ENCODE measurements at places on chromosomes 6 and 20. TPM values are rescaled to one million over a fixed set of nuclear protein-coding genes. Genes with fewer than 3 reads are reported as not detected.

The HLA-DRB5 gene
- total RNA-seq, result 118 TPM

The WFDC2 gene
- not detected for total RNA-seq

The MYLIP gene
- 19.7 TPM for total RNA-seq

The ID4 gene
- 203 TPM for total RNA-seq

DNA sequence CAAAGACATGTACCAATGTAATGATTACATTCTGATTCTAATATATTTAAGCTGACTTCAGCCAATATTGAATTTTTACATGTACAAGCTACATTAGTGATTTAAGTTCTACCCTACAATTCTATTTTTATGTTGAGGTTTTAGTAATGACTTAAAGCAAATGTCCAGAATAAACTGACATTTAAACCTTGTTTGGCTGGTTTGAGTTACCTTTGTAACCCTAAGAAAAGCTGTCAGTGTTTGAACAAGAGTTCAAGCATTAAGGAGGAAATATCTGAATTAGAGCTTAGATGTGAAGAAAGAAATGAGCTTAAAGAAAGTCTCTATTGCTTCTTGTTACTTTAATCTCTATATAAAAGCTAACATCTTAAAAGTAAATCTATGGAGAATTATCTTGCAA is 710.6 kb upstream of the EPHA7 start:
- no peak for DNase-seq

- DNase-seq, result peak; percentile 77
Measured at GRCh38 chr20:56437196-56437960, 25.3 kb downstream of the CASS4 start.

DNA sequence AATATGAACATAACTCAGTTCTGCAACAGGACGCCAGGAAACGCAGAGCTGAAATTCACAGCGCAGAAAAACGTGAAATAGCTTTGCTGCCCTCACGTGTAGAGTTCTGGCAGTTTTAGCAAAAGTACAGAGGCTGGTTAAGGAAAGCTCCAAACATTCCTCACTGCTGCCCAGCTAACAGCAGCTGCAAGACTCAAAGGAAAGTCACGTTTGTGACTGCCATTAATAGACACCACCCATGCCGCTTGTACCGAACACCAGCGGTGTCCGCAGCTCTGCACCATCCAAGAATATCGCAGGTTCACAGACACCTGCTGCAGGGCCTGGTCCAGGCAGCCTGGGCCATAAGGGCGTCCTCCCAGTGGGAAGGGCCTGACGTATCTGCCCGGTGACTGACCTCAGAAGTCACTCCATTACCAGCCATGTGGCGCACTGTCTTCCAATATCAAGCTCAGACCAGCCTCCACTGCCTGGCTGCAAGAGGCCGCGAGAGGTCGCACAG is 61.4 kb downstream of the WDR27 start:
- no peak for DNase-seq

GRCh38 chr20:42862446-42862845 is 327.3 kb downstream of the PTPRT start:
- DNase-seq, result no peak

- no peak for DNase-seq
Measured at GRCh38 chr6:81895511-81896185, 143.2 kb upstream of the TENT5A start.

DNA sequence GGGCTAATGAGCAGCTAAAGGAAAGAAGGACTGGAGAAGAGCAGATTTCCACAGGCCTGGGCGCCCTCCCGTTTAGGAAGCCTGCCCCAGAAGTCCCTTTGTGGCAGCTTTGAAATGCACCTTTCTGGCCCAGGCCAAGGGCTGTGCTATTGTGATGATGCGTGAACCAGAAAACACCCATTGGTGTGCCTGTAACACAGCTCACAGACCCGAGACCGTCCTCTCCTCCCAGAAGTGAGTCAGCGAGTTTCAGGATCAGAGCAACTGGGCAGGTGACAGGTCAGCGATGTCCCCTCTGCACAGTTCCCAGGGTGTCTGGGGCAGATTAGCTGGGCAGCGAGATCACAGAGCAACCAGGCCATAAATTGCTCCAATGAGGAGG is 71.9 kb upstream of the SULF2 start:
- DNase-seq, result no peak

GRCh38 chr6:39665861-39666260 is 59.3 kb downstream of the KIF6 start:
- DNase-seq, result no peak

GRCh38 chr6:67825201-67825895 is 809.7 kb upstream of the ADGRB3 start:
- no peak for DNase-seq

Measured in mesenteric fat pad (tissue), 1 donor.